NCI-H526 (cell line): ENCODE measurements at places on chromosomes 3 and 15.

- DNase-seq = no peak
Observed at GRCh38 chr15:41180206-41180789, 50.3 kb downstream of the EXD1 start.

DNA sequence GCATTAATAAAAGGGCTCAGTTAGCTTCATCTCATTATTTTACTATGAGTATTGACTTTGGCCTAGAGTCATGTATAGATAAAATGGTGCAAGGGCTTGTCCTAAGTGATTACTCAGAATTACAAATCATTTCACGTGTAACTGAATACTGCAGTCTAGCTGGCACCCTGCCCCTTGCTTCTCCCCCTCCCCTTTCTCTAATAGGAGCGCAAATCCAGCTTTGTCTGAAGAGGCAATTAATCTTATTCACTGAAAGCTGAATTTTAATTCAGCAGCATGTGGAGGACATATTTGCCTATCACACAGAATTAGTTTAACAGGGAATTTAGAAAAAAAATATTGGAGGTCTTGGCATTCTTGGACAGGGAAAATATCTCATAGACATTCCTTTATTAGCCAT lies 412.1 kb upstream of the DPH6 start:
- DNase-seq = peak; percentile 52

DNA sequence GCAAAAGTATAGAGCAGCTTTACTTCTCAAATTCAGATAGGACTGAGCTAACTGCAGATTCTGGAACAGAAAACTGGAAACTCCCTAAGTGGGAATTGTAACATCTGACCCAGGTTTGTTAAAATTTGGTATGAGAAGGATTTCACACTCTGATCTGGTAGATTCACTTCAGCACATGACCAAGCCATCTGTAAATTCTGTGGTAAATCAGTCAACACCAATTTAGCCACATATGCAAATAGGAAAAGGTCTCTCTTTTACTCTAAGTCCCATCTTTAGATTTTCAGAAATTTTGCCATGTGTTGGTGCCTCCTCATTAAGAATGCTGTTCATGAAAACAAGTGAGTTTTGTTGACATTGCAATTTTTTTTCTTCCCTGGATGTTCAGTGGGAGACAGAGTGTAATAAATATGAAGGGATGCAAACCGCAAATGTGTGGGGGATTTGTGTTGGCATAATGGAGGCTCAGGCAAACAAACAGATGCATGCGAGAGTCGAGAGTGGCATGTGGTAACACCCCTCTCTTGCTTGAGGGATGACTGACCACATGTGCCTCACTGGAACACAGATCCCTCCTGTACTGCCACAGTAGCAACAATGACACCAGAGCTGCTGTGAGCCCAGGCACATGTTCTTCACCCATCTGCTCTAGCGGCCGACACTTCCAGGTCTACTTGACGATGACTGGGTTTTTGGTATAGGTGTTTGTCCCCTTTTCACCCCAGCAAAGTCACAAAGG lies 146.6 kb downstream of the FEZF2 start:
- no peak for DNase-seq

DNA sequence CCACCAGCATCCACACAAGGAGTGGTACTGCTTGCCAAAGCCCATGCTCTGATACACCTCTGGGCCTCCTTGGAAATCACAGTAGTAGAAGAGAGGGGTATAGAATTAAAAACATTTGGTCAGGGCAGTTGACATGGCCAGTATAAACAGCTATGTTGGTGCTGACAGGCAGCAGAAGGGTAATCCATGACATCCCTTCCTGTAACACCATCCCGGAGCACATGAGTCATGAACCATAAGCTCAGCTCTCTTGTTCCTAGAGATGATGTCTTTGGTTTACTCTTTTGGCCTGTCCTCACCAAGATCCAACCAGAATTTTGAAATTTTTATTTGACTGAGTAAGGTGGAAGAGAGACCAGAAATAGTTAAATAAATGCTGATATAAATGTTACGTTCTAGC lies 132.6 kb upstream of the CTDSPL start:
- DNase-seq = no peak

DNA sequence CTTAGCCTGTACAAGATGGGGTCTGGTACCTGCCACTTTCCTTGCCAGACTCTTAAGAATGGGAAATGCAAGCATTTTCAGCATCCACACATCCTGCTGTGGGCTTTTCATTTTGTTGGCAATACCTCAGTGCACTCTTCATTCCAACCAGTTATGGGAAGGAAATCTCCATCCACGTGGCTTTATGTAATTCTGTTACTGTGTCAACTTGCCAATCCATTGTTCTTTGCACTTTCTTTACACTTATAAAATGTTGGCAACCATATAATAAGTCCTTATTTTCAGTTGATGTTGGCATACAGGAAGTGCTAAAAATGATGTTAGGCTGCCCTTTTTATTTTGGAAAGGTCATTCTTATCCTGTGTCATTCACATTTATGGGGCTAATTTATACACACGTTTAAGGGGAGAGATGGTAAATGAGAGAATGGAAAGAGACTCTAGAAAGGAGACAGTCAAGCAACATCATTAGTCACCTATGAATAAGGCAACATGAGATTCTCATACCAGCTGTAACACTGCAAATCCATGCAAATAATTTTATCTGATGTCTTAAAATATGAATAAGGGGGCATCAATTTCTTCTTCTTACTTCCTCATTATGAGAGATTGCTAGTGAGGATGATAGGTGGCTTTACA lies 238.7 kb downstream of the CHST2 start:
- no peak for DNase-seq

GRCh38 chr3:43773273-43774094 lies 82.7 kb downstream of the ABHD5 start:
- no peak for DNase-seq

- DNase-seq = no peak
Observed at GRCh38 chr15:48654801-48655200, 9.3 kb upstream of the FBN1 start.

DNA sequence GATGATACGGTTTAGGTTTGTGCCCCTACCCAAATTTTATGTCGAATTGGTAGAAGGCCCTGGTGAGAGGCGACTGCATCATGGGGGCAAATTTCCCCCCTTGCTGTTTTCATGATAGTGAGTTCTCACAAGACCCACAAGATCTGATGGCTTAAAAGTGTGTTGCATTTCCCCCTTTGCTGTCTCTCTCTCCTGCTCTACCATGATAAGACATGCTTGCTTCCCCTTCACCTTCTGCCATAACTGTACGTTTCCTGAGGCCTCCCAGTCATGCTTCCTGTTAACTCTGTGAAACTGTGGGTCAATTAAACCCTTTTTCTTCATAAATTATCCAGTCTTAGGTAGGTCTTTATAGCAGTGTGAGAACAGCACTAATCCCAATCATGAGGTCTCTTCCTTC lies 381.2 kb downstream of the RSL24D1 start:
- DNase-seq = no peak

DNA sequence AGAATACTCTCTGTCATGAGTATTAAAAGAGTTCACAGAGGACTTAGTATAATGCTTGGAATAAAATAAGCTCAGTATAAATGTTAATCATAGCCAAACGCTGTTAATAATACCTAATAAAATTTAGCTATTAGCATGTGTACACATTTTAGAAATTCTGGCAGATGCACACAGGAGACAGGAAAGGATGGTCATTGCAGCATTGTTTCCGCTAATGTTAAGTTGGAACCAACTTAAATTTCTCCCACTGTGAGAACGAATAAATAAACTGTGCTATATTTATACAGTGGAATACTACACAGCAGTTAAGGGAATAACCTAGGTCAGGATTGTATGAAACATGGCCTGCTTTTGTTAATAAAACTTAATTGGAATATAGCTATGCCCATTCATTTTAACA lies 370.4 kb upstream of the TGFBR2 start:
- DNase-seq = no peak

- DNase-seq = no peak
Observed at GRCh38 chr3:127440384-127440783, 150.1 kb downstream of the TPRA1 start.

DNA sequence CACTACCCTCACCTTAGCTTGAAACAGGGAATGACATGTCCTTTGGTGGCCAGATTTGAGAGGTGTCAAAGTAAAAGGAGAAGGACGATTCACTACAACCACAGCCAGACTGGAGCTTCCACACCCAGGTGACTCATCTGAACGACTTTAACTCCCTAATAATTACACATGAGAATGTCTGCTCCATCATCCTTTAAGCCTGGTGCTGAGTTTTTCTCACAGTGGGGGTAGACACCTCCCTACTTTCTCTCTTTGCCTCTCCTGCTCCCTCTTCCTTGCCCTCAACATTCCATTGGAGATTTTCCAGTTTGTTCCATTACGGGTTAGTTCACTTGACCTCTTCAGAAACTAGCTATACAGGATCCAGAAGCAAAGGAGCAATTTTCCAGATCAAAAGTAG lies 154.3 kb upstream of the BHLHE40 start:
- DNase-seq = no peak

DNA sequence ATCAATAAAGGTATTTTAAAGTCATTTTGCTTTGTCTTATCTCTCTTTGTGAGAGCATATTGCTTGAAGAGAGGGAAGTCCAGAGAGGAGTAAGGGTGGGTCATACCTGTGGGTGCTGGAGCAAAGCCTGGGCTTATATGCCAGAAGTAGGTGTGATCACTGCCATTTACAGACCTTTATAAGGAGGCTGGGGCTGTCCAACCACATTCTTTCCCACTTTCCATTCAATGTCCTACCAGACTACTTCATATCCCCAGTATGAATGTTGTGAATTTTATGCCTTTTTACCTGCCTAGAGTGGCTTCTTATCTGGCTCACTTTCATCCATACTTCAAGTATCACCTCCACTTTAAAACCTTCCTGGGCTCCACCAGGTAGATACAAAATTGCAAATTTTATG lies 39.4 kb upstream of the ST6GAL1 start:
- DNase-seq = no peak

DNA sequence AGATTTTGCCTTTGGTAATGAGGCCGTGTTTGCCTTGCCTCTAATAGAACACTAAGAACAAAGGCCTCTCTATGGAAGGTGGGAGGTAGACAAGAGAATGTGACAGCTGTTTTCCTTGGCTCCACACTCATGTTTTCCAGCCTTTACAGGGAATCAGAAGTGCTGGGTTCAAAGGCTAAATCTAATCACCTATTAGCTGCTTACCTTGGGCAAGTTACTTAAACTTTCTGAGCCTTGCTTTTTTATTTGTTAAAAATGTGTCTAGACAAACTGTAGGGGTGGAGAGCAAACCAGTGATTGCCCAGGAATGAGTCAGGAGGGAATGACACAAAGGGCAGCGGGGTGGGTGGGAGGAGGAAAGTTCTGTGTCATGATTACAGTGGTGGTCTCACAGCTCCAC lies 179.0 kb downstream of the P3H2 start:
- DNase-seq = peak; percentile 17

DNA sequence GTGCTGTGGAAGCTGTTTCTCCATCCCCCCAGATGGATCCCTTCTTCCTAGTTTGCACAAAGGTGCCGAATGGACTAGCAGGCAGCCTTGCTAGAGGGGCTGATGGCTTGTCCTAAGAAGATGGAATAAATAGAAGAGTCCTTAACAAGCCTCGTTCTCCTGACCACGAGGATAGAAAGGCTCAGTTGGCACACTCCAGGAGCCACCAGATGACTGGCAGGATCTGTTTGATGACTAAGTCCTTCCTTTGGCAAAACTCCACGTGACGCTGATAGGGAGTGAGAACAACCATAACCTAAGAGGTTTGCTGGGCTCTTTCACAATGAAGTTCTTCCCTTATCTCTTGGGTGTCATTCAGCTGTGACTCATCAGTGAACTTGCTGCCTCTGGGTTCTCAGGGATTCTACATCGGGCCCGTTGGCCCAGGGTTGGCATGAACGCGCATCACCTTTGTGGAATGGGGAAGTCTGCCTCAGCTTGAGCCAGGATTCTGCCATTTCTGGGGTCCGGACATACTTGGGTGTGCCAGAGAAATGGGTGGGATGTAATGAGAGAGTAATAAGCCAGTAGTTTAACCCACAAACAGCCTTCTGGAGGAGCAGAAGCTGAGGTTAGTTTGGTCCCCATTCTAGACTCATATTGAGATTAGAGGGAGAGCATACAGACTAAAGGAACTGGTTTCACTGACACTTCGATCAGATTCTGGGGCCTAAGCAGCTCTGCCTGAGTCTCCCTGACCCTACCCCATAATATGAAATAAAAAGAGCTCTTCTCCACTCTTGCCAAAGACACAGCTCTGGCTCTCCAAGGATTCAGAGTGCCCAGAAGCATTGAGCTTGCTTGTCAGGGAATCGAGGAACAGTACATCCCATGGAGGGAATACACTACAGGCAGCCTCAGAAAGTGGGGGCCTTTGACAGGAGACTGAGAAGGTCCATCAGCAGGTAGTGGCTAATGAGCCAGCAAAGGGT lies 2.0 kb upstream of the MELTF start:
- DNase-seq = no peak

DNA sequence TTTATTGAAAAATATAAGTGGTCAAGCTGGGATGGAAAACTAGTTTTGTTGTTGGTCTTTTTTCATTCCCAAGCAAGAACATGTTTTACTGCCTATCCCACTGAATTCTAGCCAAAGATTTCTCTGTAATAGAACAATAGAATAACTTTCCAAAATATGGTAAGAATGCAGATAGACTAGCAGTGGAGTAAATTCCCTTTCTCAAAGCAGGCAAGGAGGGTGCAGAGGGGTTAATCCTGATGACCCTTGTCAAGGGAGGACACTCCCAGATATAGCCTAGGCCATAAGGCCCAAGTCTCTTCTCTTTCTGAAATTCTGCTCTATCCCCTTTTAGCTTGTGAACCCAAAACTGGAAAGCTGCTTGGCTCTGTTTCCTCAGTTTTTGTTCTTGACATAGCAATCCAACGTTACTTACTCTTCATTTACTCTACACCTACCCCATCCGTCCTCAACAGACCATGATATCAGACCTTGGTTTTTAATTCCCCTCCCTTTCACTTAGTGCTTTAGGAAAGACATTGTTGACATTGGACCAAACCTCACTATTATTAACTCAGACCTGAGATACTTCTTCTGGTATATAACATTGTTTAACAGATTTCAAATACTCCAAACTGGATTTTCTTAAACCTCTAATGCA lies 453.6 kb upstream of the THBS1 start:
- DNase-seq = no peak

DNA sequence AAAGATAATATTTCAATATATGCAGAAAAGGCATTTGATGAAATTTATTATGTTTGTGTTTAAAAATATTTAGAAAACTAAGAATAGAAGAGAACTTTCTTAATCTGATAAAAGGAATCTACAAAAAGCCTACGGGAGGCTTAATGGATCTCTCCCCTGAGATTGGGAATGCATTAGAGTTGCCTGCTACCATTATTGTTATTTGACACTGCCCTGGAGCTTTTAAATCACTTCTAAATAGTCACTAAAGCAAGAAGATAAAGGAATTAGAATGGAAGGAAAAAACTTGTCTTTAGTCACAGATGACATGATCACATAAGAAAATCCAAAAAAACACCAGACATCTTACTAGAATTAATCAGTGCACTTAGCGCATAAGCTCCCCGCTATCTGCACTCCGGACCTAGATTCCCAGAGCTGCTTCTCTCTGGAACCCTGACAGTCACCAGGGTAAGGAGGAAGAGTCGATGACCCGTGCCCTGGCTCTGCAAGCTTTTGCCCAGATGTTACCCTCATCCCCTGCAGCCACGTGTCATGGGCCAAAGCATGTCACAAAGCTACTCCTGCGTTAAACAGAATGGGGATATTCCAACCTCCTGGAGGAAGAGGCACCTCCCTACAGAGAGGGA lies 97.1 kb downstream of the MINAR1 start:
- no peak for DNase-seq

- no peak for DNase-seq
Observed at GRCh38 chr3:136790786-136791185, 28.1 kb upstream of the SLC35G2 start.

- no peak for DNase-seq
Observed at GRCh38 chr3:156865732-156866131, 39.6 kb downstream of the LEKR1 start.

- no peak for DNase-seq
Observed at GRCh38 chr15:82881747-82882146, 70.8 kb downstream of the HOMER2 start.
